ENCODE measurements at places on chromosomes 2 and 18. TPM values are rescaled to one million over a fixed set of nuclear protein-coding genes. Genes with fewer than 3 reads are reported as not detected.

GRCh38 chr2:177584030-177584692, 191.6 kb downstream of the AGPS start:
- no peak for DNase-seq

LOXHD1 gene
- total RNA-seq, result 0.11 TPM

DNA sequence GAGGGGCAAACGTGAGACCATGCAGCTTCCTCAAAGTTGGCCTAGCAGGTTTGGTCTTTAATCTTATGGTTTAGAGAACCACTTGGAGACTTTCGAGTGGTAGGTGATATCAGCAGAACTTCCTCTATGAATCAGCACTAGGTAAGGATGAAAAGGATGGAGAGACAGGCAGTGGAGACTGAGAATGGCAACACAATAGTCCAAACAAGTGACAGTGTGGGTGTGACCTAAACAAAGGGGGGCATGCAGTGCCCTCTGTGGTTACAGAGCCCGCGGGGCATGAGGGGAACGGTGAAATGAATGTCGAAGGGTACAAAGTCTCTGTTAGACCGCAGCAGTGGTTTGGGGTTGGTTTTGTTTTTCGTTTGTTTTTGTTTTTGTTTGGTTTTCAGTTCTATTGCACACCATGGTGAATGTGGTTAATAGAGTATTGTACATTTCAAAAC, 143.9 kb downstream of the L3MBTL4 start:
- DNase-seq, result no peak

PLGLB2 gene
- total RNA-seq, result 2.5 TPM

- no peak for DNase-seq
Observed at GRCh38 chr2:230602562-230603230, 109.9 kb upstream of the CAB39 start.

FAM136A gene
- 46.0 TPM for total RNA-seq

Data from thyroid gland (tissue), 4 donors.